ENCODE measurements at places on chromosomes 16 and 17. TPM values are rescaled to one million over a fixed set of nuclear protein-coding genes. Genes with fewer than 3 reads are reported as not detected.
A peak's percentile ranks its signal among the peaks of the same experiment; 100 is the strongest.

Gene NTN1
- 0.10 TPM for total RNA-seq

Gene XYLT1
- not detected for total RNA-seq

Gene C16orf46
- 3.8 TPM for total RNA-seq

Gene MLKL
- total RNA-seq, result 12.1 TPM

Gene NRN1L
- 0.81 TPM for total RNA-seq

GRCh38 chr17:52606590-52606989 lies 448.1 kb upstream of the CA10 start:
- no peak overlapping the region for H3K27ac ChIP-seq
- H3K27me3 ChIP-seq, result peaks cover 31% of the 10 kb centered on the region
- no peaks in the 10 kb centered on the region for H3K4me1 ChIP-seq

DNA sequence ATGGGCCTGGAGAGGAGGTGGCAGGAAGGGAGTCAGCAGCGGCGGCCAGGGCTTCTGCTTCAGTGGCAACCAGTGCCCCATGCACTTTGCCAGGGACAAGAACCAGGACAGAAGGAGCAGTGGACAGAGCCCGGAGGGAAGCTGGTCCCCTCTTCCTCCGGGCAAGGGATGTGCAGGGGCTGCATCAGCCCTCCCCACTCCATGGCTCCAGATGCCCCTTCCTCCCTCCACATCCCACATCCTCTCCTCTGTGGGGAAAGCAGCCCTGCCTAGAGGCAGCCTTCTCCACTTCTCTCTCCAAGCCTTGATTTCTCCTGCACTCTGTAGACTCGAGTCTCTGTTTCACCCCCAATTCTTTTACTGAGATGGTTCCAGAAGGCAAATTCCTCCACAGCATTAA lies 50.4 kb downstream of the AIPL1 start:
- H3K4me1 ChIP-seq, result peaks cover 6% of the 10 kb centered on the region
- H3K27me3 ChIP-seq, result no peaks in the 10 kb centered on the region
- no peaks in the 10 kb centered on the region for H3K36me3 ChIP-seq
- H3K4me3 ChIP-seq, result no peak overlapping the region

DNA sequence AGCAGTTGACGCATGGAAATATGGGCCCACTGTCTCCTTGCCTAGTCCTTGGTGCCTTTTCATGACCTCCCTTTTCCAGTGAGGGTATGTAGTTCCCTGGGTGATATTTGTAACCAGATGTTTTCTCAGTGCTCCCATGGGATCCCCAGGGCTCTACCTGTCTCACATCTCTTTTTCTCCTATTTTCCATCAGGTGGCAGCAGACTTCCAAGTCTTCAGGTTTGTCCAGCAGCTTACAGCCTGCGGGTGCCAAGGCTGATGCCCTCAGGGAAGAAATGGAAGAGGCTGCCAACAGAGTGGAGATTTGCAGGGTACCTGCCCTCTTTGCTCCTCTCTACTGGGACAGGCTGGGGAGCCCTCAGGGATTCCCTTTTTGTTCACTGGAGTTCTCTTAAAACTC lies 89.1 kb downstream of the ELAC2 start:
- H3K4me1 ChIP-seq, result peaks cover 5% of the 10 kb centered on the region
- peak; percentile 32 for DNase-seq

DNA sequence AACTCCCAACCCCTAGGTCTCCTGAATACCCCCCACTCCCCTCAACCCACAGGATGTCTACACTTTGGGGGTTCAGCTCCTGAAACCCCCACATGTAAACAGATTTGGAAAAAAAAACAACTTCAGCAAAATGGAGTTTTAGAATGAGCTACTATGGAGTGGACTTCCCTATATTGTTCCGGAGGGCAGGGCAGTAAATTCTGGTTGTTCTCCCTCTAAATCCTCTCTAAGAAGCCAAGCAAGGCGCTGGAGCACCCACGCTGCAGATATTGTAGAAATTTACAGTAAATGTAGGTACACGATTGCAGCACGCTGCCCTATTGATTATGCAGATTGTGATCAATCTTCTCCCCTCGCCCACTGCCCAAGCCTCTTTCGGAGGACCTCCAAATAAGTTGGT lies 8.5 kb upstream of the ZFHX3 start:
- peaks cover 31% of the 10 kb centered on the region for H3K4me1 ChIP-seq
- H3K4me3 ChIP-seq, result peak overlapping the region; percentile 87
- no peak overlapping the region for H3K27ac ChIP-seq
- no peaks in the 10 kb centered on the region for H3K27me3 ChIP-seq
- H3K36me3 ChIP-seq, result peaks cover 14% of the 10 kb centered on the region
- DNase-seq, result no peak

GRCh38 chr17:50688245-50688644 lies 19.5 kb downstream of the ANKRD40 start:
- no peak overlapping the region for H3K27ac ChIP-seq
- no peaks in the 10 kb centered on the region for H3K27me3 ChIP-seq
- DNase-seq, result no peak
- peaks cover 53% of the 10 kb centered on the region for H3K4me1 ChIP-seq

DNA sequence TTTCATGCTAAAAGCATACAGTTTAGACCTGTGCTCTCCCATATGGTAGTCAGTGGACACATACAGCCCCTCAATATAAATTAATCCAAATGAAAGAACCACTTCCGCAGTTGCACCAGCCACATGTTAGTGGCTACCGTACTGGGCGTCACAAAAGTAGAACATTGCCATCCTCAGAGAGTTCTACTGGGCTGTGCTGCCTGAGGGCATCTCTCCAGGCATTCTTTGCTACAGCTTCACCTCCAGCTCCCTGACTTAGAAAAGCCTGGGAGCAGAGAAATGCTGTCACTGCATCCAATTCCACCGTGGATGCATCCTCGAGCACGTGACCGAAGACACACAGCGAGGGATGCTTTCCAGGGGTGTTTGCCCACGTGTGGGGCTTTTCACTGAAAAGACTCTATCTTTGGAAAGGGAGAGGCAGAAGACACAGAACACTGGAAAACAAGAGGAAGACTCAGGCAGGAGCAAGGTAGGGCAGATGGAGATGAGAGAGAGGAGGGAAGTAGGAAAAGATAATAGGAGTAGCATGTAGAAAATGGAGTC lies 86.4 kb downstream of the GAS7 start:
- H3K27me3 ChIP-seq, result no peaks in the 10 kb centered on the region
- H3K27ac ChIP-seq, result no peak overlapping the region
- no peak for DNase-seq

GRCh38 chr16:68866933-68867332 lies 23.6 kb downstream of the TANGO6 start:
- H3K4me3 ChIP-seq, result no peak overlapping the region
- peaks cover 74% of the 10 kb centered on the region for H3K36me3 ChIP-seq
- peaks cover 6% of the 10 kb centered on the region for H3K4me1 ChIP-seq
- DNase-seq, result no peak
- H3K27me3 ChIP-seq, result no peaks in the 10 kb centered on the region
- no peak overlapping the region for H3K27ac ChIP-seq

DNA sequence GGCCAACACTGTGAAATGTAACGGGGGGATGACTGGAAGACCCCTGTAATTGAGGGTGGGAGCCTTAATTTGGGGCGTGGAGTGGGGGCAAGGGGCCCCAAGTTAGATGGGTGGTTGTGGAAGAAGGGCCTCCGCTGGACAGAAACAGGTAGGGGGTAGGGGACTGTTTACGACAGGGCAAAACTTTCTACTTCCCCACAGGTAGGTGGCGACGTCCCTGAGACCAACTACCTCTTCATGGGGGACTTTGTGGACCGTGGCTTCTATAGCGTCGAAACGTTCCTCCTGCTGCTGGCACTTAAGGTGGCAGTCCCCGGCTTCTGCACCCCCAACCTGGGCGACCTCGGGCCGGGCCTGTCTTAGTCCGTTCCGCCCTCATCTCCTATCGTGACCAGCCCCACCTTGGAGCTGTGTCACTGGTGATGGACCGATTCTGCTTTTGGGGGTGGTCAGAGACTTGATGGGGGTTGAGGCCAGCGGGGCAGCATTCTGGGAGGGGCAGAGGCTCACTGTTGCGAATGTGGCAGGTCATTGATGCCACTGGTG lies 6.8 kb downstream of the PPP4C start:
- no peak overlapping the region for H3K27ac ChIP-seq
- H3K27me3 ChIP-seq, result no peaks in the 10 kb centered on the region
- H3K36me3 ChIP-seq, result peaks cover 63% of the 10 kb centered on the region
- no peak for DNase-seq
- peaks cover 9% of the 10 kb centered on the region for H3K4me1 ChIP-seq
